MCF 10A (cell line): ENCODE measurements at places on chromosomes 11 and 22. TPM values are rescaled to one million over a fixed set of nuclear protein-coding genes. Genes with fewer than 3 reads are reported as not detected.

DNA sequence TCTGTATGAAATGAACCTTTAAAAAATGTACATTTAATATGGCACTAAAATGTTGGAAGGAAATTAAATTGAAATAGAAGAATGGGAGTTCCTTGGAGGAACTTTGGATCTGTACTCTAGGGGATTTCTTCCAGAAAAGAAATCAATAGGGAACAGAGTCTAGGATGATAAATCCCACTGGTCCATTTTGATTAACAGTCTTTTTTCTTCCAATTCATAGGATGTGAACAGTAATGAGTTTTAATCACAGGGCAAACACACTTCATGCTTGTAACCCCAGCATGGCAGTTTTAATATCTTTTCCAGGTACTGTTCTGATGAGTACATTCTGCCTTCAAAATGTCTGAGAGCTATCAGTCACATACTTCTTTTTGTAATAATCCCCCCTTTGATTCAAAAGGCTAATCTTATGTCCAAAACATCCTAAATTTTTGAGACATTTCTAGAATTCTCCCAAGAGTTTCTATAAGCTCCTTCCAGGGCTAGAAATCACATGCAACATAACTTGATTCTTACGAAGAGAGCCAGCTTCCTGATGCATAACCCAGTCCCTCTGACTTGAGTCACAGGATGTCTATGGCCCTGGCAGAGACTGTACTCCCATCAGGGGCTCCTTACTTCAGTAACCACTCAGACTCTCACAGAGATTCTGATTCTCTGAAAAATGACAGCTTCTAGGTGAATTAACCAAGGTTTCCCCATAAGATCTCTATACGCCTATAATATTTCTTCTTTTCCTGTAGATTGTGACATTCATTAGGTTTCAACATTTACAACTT lies 112.9 kb downstream of the SLC36A4 start:
- no peak for DNase-seq

DNA sequence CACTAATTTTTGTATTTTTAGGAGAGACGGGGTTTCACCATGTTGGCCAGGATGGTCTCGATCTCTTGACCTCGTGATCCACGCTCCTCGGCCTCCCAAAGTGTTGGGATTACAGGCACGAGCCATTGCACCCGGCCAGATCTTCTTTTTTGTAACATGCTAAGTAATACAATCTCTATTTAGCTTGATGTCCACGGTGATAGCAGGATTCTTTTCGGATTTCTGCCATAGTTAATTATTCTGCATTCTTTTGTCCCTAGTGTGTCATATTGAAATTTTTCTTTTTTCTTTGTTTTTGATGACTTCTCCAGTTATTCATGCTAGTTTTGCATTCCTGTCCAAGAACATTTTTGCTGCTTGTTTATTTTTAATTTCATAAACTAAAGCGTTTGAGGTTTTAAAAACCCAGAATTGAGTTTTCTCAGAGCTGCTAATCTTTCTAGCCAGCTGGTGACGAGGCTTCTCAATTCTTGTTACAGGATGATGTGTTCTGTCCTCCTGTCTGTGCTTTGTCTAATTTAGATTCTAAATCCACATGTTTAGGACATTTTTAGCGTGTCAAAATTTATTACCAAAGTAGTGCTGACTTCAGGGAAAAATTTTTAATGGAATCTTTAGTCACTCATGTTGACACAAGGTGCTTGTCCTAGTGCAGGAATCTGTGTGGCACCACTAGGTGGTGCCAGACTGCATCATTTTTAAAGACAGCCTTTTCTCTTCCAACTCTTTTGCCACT lies 21.8 kb downstream of the NF2 start:
- DNase-seq = peak; percentile 76

DNA sequence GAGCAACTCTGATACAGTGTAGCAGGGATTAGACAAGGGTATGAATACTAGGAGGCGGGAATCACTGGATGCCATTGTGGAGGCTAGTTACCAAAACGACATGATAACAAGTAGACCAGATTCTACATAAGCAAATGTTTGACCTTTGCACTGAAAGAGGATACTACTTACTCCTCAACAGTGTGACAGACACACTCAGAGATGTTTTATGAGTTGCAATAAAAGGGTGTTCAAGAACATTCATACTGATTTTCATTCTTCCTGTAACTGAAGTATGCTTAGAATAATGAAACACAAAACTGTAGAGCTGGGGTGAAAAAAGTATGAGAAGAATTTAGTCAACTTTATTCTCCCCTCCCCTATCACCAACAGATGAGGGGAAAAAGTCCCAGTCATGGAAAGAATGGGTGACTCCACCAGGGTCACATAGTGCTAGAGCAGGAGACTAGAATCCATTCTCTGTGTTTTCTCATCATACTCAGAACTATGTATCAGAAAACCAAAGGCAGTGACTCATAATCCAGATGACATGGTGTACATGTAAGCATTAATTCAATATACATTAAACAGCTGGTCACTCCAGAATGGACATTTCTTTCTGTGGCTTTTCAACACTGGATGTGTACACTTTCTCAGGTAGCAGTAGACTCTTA lies 32.8 kb downstream of the ARHGAP20 start:
- peak; percentile 11 for DNase-seq

AQP11 gene
- total RNA-seq = 0.27 TPM in 1 of 2 replicates, not detected in the other

RCOR2 gene
- 0.15 TPM in 1 of 2 replicates, not detected in the other for total RNA-seq
